Activated CD4-positive, alpha-beta memory T cell treated with anti-CD3 and anti-CD28 coated beads for 36 hours (primary cell): ENCODE measurements at places on chromosomes 16 and 17. TPM values are rescaled to one million over a fixed set of nuclear protein-coding genes. Genes with fewer than 3 reads are reported as not detected.

The KRTAP4-5 gene
- total RNA-seq: not detected

The PYDC1 gene
- not detected for total RNA-seq

The KCNG4 gene
- total RNA-seq: not detected

The TBC1D3E gene
- not detected for total RNA-seq

The MC1R gene
- total RNA-seq: 1.3 TPM

The MT1H gene
- 0.70 TPM for total RNA-seq

The MVP gene
- total RNA-seq: 149 TPM

The MYH2 gene
- total RNA-seq: not detected

The CNGB1 gene
- total RNA-seq: not detected

The CFAP119 gene
- 4.9 TPM for total RNA-seq

The KRT34 gene
- total RNA-seq: not detected

The KIF2B gene
- total RNA-seq: not detected

The NPIPA5 gene
- 14.9 TPM for total RNA-seq

The CPNE2 gene
- 7.3 TPM for total RNA-seq

The PERCC1 gene
- not detected for total RNA-seq

The TSNAXIP1 gene
- 0.77 TPM for total RNA-seq

The KRT14 gene
- not detected for total RNA-seq

The DNAI2 gene
- 1.6 TPM for total RNA-seq

The PHLPP2 gene
- total RNA-seq: 11.2 TPM

The TMEM132E gene
- total RNA-seq: not detected

The ST3GAL2 gene
- 17.3 TPM for total RNA-seq

The KCNH6 gene
- not detected for total RNA-seq

The KRT24 gene
- not detected for total RNA-seq

The TP53TG3 gene
- total RNA-seq: not detected

The TBX6 gene
- 2.3 TPM for total RNA-seq

The SLC13A2 gene
- not detected for total RNA-seq

The SLC9A5 gene
- total RNA-seq: 6.1 TPM

The TRPV2 gene
- 50.6 TPM for total RNA-seq

The SPPL2C gene
- not detected for total RNA-seq

The CDH11 gene
- total RNA-seq: not detected

The SECTM1 gene
- total RNA-seq: 12.7 TPM

The CDH1 gene
- total RNA-seq: 2.4 TPM

The SPNS2 gene
- total RNA-seq: 0.24 TPM

The TBC1D3I gene
- 0.14 TPM for total RNA-seq

The SHBG gene
- not detected for total RNA-seq

The HCRT gene
- total RNA-seq: not detected

The MPP2 gene
- total RNA-seq: 2.0 TPM
